ENCODE measurements at places on chromosomes 3 and 15.

DNA sequence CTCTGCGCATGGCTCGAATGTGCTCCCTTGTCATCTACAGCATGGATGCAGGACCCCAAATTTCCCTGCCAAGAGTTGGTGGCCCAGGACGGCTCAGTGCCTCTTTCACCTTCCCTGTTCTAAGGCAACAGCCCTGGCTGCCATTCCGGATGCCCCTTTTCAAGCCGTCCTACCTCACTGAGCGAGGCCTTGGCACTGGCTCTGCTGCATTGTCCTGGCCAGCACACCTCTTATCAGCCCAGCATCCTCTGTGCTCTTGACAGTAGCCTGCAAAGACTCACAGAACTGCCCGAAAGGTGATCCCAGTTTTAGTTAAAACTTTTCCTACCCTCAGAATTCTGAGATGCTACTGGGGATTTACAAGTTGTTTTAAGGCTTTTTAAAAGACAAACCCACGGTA is 122.0 kb downstream of the MECOM start:
- no peaks in the 10 kb centered on the region for H3K36me3 ChIP-seq
- H3K4me1 ChIP-seq, result no peaks in the 10 kb centered on the region
- no peak overlapping the region for H3K27ac ChIP-seq
- no peak overlapping the region for H3K4me3 ChIP-seq
- DNase-seq, result no peak
- no peaks in the 10 kb centered on the region for H3K27me3 ChIP-seq

- no peak overlapping the region for H3K27ac ChIP-seq
- DNase-seq, result no peak
- H3K4me1 ChIP-seq, result peaks cover 10% of the 10 kb centered on the region
- no peak overlapping the region for H3K4me3 ChIP-seq
Measured at GRCh38 chr3:195151866-195152541, 119.0 kb downstream of the XXYLT1 start.

DNA sequence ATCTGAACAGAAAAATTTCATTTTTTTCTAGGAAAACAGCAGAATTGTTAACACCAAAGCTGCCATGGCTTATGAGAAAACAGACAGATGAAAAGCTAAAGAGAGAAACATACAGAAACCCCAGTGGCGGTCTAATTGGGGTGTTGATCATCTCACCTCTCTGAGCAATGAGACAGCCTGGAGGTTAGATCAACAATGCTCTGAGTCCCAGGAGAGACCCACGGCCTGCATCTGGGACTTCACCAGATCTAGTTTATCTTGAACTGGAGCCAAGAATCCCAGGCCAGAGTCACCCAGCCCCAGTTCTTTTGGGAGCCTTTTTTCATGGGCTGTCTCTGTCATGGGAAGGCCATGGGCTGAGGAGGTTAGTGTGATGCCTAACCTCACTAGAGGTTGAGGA is 3.5 kb upstream of the GALNT15 start:
- H3K36me3 ChIP-seq, result no peaks in the 10 kb centered on the region
- H3K4me1 ChIP-seq, result no peaks in the 10 kb centered on the region
- H3K4me3 ChIP-seq, result no peak overlapping the region
- no peak overlapping the region for H3K27ac ChIP-seq

- H3K4me1 ChIP-seq, result no peaks in the 10 kb centered on the region
- no peak overlapping the region for H3K27ac ChIP-seq
- no peak for DNase-seq
- no peaks in the 10 kb centered on the region for H3K36me3 ChIP-seq
Measured at GRCh38 chr15:69885173-69885955, 212.4 kb downstream of the TLE3 start.

- H3K4me1 ChIP-seq, result peaks cover 15% of the 10 kb centered on the region
- H3K4me3 ChIP-seq, result no peak overlapping the region
- DNase-seq, result no peak
- no peaks in the 10 kb centered on the region for H3K36me3 ChIP-seq
- H3K27me3 ChIP-seq, result peaks cover 25% of the 10 kb centered on the region
Measured at GRCh38 chr15:40856746-40857145, 12.9 kb downstream of the SPINT1 start.

GRCh38 chr3:56919137-56919796 is 117.5 kb upstream of the ARHGEF3 start:
- peaks cover 59% of the 10 kb centered on the region for H3K4me1 ChIP-seq
- peak overlapping the region; percentile 75 for H3K27ac ChIP-seq
- no peaks in the 10 kb centered on the region for H3K27me3 ChIP-seq
- no peak for DNase-seq
- no peak overlapping the region for H3K4me3 ChIP-seq

GRCh38 chr3:55721716-55722484 is 234.8 kb upstream of the WNT5A start:
- DNase-seq, result no peak
- H3K27ac ChIP-seq, result no peak overlapping the region
- H3K36me3 ChIP-seq, result no peaks in the 10 kb centered on the region
- H3K4me1 ChIP-seq, result no peaks in the 10 kb centered on the region
- H3K4me3 ChIP-seq, result no peak overlapping the region
- H3K27me3 ChIP-seq, result peaks cover 2% of the 10 kb centered on the region

DNA sequence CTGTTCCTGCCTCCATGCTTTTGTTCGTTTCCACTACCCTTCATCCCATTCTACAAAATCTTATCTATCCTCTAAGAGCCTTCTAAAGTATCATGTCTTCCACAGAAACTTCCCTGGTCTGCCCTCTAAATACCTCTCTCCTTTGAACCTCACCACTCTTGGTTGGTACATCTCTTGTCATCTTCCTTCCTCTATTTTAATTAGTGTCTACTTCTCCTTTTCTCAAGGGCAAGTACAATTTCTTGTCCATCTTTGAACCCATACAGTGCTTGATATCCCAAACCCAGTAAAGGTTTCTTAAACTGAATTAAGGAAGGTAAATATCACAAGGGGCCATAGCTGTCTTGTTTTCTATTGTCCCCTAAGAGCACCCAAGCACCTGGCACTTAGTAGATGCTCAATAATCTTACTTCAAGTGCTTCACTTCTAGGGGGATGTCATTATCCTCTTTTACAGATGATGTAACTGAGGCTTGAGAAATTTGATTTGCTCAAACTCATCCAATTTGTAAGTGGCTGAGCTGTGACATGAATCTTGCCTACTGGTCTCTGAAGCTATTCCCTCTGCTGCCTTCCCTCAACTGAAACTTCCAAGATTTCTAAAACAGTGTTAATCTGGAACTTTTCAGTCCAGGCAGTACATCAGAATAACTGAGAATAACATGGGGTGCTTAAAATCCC is 2.6 kb upstream of the DAPK2 start:
- no peaks in the 10 kb centered on the region for H3K36me3 ChIP-seq
- H3K27me3 ChIP-seq, result no peaks in the 10 kb centered on the region
- no peak for DNase-seq
- H3K27ac ChIP-seq, result no peak overlapping the region
- H3K4me1 ChIP-seq, result peaks cover 17% of the 10 kb centered on the region
- H3K4me3 ChIP-seq, result no peak overlapping the region

DNA sequence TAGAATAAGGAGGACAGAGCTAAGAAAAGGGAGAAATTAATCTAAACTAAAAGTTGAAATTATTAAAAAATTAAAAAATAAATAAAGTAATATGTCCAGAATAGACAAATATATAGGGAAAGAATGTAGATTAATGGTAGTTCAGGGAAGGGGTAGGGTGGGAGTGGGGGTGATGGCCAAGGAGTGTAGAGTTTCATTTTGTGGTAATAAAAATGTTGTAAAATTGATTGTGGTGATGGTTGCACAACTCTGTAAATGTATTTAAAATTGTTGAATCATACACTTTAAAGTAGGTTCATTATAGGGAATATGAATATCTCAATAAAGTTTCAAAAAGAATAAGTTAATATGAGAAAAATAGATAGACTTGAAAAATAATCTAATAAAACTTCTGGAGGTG is 21.0 kb upstream of the FNDC3B start:
- no peak overlapping the region for H3K4me3 ChIP-seq
- no peaks in the 10 kb centered on the region for H3K27me3 ChIP-seq
- no peaks in the 10 kb centered on the region for H3K4me1 ChIP-seq
- no peaks in the 10 kb centered on the region for H3K36me3 ChIP-seq

DNA sequence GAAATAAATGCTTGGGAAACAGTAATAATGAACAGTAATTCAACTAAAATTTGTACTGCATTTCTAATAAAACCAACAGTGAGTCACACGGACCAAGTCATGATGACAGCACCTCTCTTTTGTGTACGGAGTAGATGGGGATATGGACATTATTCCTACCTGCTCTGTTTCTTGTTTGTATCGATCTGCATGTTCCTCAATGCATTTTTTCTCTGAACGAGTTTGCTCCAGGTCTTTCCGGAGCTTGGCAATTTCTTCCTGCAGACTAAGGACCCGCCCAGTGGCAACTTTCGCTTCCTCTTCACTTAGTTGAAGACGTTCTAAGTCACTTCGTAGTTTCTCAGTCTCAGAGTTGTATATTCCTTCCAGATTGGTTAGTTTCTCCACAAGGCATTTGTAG is 74.4 kb upstream of the MYO5C start:
- no peaks in the 10 kb centered on the region for H3K27me3 ChIP-seq
- H3K27ac ChIP-seq, result no peak overlapping the region
- H3K4me1 ChIP-seq, result no peaks in the 10 kb centered on the region
- peaks cover 84% of the 10 kb centered on the region for H3K36me3 ChIP-seq

DNA sequence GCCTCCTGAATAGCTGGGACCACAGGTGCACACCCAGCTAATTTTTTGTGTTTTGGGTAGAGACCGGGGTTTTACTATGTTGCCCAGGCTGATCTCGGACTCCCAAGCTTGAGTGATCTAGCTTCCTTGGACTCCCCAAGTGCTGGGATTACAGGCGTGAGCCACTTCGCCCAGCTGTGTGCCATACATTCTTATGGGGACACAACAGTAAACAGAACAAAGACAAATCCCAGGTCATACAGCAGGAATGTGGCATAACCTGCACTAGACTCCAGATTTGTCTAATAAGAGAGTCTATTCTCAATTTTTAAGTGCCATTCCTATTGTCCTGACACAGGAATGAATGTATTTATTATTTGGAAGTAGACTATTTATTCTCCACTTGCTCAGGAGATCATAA is 17.6 kb downstream of the ARL6IP5 start:
- DNase-seq, result no peak
- H3K27ac ChIP-seq, result no peak overlapping the region
- peaks cover 24% of the 10 kb centered on the region for H3K4me1 ChIP-seq
- no peaks in the 10 kb centered on the region for H3K36me3 ChIP-seq

DNA sequence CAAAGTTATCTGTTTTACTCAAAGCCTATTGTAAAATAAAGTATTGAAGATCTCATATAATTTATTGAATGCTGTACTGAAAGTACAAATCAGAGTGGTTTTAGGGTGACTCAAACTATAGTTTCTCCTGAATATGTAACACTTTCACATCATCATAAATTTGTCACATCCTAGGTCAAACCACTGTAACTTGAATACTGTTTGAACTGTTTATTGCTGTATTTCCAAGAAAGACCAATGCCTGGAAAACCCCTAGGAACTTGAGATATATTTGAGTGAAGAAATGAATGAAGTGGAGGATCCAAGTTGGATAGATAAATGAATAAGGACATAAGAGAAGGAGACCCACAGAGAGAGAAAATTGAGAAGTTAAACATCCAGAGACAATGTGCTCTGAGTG is 348.2 kb downstream of the GRM7 start:
- DNase-seq, result no peak
- no peak overlapping the region for H3K27ac ChIP-seq
- H3K27me3 ChIP-seq, result no peaks in the 10 kb centered on the region
- H3K4me1 ChIP-seq, result no peaks in the 10 kb centered on the region
- no peak overlapping the region for H3K4me3 ChIP-seq

DNA sequence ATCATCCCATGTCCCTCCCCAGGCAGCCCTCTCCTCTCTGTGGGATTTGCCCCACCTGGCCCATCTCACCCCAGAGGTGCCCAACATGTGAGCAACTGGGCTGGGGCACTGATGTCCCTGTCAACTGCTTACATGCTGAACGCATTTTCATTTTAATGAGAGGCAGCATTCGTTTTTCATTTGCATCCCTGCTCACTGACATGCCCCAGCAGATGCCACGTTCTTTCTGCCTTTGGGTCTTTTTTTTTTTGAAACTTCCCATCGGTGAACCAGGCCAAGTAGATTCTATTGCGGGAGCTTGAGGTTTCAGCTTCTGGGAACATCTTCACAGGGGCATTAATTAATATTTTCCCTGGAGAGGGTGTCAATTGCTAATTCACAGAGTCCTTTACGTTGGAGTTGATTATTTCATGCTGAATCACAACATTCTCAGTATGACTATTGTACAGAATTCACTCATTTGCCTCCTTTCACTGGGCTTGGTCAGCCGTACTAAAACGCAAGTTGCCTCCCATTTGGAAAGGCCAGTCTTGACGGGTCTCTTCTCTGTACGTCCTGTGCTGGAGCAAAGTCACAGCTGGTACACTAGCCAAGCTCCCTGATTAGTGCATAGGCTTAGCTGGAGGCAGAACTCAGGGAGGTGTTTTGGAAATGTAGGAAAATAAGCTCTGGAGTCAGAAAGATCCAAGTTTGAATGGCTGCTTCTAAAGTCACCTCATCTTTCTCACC is 69.8 kb downstream of the CHRNA7 start:
- H3K27me3 ChIP-seq, result no peaks in the 10 kb centered on the region
- no peak for DNase-seq
- H3K4me1 ChIP-seq, result no peaks in the 10 kb centered on the region
- no peak overlapping the region for H3K27ac ChIP-seq

DNA sequence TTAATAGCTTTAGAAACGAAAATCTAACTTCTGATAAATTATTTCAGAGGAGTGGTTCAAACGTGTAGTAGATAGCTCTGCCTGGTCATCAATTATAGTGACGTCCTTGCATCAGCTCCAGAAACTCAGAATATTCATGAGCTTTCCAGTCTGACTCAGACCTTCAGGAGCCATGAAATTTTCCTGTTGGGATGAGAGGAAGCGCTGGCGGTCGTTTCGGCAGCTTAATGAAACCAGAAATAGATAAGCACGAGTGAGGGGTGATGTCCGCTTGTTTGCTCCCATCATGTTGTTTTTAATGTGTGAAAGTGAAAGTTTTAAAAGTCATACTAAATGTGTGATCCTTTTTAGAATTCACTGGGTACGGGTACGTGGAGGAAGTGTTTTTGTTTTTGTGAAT is 141.1 kb downstream of the PGPEP1L start:
- DNase-seq, result no peak
- peak overlapping the region; percentile 54 for H3K4me3 ChIP-seq
- no peaks in the 10 kb centered on the region for H3K27me3 ChIP-seq
- peak overlapping the region; percentile 71 for H3K27ac ChIP-seq
- H3K36me3 ChIP-seq, result no peaks in the 10 kb centered on the region
- peaks cover 8% of the 10 kb centered on the region for H3K4me1 ChIP-seq

- no peaks in the 10 kb centered on the region for H3K36me3 ChIP-seq
- H3K4me1 ChIP-seq, result peaks cover 21% of the 10 kb centered on the region
- H3K4me3 ChIP-seq, result peak overlapping the region; percentile 86
- no peak overlapping the region for H3K27ac ChIP-seq
Measured at GRCh38 chr15:99732751-99733267, 428 bp downstream of the LYSMD4 start.

- no peaks in the 10 kb centered on the region for H3K36me3 ChIP-seq
- H3K27me3 ChIP-seq, result peaks cover 28% of the 10 kb centered on the region
- no peaks in the 10 kb centered on the region for H3K4me1 ChIP-seq
- no peak for DNase-seq
Measured at GRCh38 chr3:57158813-57159738, 6.1 kb downstream of the IL17RD start.

DNA sequence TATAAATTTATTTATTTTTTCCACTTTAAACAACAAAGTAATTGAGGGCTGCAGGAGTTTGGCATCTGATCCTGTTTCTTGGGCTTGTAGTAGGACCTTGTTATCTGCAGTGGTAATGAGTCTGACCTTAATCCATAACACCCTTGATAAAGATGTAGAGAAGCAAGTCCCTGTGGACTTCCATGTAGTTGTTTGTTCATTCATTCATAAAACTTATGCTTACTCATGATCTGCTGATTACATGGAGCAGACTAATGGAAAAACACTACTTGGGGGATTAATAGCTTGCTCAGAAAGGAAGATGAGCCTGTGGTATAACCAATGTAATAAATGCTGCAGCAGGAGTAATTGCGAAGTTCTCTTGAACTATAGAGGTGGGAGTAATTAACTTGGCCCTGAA is 271.5 kb upstream of the TBL1XR1 start:
- no peak for DNase-seq
- H3K27me3 ChIP-seq, result no peaks in the 10 kb centered on the region
- no peak overlapping the region for H3K4me3 ChIP-seq
- no peaks in the 10 kb centered on the region for H3K36me3 ChIP-seq
- no peak overlapping the region for H3K27ac ChIP-seq

Data from T-cell (primary cell).